Stimulated activated CD4-positive, alpha-beta T cell treated with anti-CD3 and anti-CD28 coated beads, Interleukin-15, amount 100 ng/mL, for 1 hour (primary cell): ENCODE measurements at places on chromosomes 3 and 15.

DNA sequence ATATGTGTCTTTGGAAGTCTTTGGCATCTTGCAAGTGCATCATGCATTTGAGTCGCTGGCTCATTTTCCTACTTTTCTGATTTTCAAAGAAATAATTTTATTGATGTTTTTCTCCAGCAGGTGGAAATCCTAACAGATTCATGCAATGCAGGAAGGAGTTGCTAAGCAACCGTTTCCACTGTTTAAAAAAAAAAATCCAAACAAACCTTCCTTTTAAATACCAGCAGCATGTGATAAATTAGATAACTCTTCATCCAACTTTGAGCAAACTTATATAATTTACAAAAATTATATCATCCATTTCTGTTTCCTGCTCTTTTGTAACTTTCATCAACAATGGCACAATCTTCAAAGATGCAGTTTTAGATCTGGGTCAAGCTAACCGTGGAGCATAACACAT is 364.1 kb downstream of the MFSD1 start:
- no peak for DNase-seq

DNA sequence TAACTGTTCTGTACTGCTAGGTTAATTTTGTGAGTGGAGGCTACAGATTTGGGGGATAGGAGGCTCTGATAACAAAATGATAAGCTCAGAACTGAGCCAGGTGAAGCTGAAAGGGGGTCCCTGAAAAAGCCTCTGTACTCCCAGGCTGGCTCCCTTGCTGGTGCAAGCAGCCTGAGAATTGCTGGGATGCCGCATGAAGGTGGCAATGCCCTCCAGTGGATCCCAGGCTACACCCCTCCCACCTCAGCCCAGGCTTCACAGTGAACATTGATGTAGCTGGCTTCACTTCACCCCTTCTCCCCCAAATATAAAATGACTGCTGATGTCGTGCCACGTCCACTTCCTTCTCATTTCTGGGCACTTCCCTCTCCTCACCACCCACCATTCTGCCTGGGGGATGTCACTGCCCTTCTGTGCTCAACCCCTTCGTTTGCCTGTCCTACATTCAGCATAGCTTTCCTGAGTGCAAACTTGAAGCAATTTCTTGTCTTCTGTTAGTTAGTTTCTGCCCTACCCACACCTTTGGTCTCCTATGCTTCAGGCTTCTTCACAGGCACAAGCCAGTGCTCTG is 9.7 kb upstream of the ARHGEF26 start:
- no peak for DNase-seq

GRCh38 chr3:40299130-40299720 is 10.3 kb upstream of the EIF1B start:
- no peak for DNase-seq

GRCh38 chr3:108406063-108406660 is 104.2 kb downstream of the MYH15 start:
- DNase-seq: no peak

DNA sequence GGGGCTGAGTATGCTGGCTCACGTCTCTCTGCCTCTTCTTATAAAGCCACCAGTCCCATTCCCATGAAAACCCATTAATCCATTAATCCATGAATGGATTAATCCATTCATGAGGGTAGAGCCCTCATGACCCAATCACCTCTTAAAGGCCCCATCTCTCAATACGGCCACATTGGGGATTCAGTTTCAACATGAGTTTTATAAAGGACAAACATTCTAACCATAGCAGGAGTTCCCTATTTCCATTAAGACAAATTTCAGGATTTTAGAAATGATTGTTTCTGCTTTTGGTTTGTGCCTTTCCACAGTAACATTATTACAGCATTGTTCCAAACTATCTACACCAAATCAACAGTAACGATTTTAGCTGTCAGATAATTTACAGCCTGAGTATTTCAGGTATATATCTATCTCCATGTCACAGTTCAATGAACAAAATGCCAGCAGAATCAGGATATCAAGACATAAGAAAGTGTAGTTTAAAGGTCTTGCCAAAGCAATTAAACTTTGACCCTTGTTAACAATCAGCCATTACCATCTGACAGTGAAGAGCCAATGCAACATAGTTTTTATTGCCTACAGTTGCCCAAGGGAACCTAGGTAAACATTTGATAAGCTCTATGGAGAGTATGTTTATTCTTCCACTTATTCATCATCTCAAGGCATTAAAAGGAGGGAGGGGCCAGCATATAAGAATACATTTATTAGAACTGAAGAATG is 3.8 kb downstream of the TSPAN3 start:
- DNase-seq: no peak

DNA sequence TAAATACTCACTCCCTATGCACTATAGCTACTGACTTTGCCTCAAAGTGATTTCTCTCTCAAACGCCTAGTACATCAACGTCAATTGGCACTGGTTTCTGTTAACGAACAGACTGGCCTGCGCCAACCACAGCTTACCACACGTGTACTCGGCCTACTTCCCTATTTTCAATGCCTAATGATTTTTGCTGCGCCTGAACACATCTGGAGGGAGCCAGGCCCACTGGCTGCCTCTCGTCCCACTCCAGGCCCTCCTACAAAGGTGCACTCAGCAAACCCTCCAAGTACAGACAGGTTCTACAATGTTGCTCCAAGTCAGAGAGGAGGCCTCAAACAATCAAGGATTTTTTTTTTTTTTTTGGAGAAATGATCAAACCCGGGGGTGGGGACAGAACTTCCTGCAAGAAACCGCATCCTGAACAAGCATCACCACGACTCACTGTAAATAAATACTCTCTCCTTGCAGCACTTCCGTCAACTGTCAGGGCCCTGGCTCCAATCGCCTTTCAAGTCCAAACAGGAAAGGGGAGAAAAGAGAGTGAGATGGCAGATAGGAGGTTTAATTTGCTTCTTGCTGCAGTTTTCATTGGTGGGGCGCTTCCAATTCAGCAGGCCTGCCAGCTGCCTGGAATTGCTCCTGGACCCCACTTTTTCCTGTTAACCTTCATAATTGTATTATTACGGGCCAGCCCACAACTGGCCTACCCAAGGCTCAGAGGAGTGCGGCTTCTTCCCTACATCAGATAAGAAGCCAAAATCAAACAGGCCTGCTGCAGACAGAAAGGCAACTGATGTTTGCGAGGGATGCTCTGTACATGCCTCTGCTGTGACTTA is 139.3 kb downstream of the FOXP1 start:
- peak; percentile 35 for DNase-seq

DNA sequence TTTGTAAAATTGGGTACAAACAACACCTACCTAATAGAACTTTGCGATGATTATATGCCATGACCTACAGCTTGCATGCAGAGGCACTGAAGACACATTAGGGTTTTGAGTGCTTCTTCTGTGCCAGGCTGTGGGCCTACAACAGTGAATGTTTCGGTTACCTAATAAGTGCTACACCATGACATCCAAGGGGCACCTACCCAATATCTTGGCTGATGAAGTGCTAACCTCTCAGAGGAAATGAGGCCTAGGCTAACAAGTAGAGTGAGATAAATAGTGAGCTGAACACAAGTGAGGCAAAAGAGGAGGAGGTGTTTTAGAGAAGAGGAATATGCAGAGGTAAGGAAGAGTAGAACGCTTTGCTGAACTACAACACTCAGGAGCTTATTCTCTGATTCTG is 12.2 kb upstream of the RASGRP1 start:
- DNase-seq: no peak

- DNase-seq: no peak
Measured at GRCh38 chr15:23850666-23851065, 163.6 kb upstream of the NDN start.

DNA sequence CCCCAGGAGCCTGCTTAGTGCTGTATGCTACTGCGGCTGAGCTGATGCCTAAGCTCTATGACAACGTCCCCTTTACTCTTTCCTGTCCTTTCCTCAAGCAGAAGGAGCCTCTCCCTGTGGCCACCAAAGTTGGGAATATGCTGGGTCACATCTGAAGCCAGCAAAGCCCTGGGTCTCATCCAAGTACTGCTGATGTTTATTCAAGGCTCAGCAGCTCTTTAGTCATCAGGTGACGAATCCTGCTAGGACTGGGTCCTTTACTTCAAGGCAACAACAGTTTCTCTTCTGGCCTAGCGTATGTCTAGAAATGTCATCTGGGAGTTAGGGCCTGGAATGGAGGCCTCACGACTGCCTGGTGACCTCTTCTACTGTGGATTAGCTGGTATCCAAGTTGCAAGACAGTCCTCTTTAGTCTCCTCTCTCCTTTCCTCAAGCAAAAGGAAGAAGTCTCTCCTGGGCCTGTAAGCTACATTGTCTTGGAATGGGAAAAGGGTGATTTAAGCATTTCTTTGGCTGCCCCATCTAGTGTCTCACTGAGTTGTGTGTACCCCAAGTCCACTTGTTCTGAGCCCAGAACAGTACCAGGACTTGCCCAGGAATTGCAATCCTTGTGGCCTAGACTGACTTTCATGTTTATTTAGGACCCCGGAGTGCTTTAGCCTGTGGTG is 63.9 kb downstream of the TNFAIP8L3 start:
- DNase-seq: no peak

DNA sequence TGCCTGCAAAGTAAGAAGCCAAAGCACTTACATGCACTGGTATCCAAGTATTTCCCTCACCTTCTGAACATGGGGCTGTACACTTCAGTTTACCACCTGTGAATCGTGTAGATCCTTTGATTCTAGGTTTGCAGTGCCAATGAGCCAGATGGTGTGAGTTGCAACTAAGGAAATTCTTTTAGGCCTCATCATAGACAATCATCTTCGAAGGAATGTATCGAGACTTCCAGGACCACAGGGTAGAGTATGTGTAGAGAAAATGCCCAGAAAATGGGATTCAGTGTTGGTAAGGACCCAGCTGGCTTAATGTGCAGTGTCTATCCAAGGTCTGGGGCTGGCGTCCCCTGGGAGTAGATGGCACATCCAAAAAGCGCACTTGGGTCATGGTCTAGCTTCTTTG is 323.2 kb upstream of the TPM1 start:
- no peak for DNase-seq

DNA sequence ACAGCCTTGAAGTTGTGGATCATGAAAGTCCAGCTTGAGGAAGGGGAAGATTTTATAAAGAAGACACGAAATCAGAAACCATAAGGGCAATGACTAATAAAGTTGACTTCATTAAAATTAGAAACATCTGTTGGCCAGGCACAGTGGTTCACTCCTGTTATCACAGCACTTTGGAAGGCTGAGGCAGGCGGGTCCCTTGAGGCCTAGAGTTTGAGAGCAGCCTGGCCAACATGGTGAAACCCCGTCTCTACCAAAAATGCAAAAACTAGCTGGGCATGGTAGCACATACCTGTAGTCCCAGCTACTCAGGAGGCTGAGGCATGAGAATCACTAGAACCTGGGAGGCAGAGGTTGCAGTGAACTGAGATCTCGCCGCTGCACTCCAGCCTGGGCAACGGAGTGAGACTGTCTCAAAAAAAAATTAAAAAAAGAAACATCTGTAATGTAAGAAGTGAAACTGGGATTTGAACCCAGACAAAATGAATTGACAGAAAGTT is 7.9 kb upstream of the UBXN7 start:
- no peak for DNase-seq

DNA sequence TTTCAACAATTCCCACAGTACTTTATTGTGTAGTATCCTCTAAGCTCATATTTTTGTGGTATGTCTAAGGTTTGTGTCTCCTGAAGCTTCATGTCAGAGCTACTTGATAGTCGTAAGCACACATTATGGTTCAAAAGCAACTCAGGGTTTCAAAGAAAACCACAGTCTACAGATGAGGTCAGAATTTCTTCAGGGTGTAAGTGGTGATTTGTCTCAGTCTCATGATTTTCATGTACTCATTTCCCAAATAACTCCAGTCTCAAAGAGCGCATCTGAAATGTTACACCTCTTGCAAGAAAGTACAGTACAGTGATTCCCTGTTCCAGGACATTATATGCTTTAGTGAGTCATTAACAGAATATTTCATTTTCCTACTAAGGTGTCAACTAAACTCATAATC is 47.5 kb upstream of the SSR3 start:
- no peak for DNase-seq

DNA sequence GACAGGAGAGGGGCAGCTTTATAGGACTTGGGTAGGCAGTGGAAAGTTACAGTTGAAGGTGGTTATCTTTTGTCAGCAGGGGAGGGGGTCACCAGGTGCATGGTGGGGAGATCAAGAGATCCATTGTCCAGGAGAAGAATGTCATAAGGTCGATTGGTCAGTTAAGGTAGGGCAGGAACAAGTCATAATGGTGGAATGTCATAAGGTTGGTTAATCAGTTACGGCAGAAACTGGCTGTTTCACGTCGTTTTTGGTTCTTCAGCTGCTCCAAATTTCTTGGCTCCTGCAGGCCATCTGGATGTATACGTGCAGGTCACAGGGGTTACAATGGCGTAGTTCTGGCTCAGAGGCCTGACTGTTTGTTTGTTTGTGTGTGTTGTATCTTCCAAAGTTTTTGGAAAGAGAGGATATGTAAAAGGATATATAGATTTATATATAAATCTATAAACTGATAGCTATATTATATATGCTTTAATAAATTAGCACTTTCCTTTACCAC is 565.1 kb downstream of the ZNF385D start:
- DNase-seq: no peak

DNA sequence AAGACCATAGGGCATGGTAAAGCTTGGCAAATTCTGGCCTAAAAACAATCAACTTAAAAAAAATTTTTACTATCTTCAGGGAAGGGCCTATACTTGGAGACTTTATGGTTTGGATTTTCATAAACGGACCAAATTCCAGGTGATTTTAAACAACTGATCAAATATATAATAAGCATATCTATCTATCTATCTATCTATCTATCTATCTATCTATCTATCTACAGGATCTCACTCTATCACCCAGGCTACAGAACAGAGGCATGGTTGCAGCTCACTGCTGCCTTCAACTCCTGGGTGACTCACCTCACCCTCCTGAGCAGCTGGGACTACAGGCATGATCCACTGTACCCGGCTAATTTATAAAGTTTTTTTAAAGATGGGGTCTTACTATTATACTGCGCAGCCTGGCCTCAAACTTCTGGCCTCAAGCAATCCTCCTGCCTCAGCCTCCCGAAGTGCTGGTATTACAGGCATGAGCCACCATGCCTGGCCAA is 6.7 kb downstream of the SPPL2A start:
- DNase-seq: no peak

DNA sequence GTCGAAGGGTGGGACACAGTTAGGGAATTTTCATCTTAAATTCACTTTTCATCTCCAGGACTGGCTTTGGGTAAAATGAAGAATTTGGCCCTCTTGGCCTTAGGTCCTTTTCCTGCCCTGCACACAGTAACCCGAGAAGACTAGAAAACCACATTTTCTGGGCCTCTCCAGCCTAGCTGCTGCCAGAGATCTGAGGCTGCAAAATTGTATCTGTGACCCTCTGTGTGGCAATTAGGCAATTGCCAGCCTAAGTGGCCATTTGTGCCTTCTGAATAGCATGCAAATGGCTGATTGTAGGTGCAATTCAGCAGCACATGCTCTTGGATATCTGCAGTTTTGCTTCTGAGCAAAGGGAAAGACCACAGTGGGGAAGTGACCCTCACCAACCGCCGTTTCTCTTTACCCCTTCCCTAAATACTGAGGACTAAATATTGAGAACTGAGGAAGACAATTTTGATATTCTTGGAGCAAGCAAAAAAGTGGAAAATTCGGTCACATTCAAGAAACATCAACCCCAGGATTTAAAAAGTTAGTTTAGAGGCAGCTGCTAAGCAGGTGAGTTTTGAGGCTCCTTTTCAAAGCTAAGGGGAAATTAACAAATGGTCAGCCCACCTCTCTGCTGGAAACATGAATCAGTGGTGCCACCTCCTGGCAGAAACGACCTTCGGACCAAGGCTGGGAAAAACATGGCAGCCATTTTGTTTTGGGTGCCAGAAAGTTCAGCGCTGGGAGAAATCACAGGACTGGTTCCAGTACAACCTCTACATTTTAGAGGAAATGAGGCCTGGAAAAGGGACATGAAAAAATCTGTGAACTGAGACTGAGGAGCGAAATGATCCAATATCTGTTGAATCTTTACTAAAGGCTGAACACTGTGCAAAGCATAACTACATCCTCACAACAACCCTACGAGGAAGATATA is 56.6 kb upstream of the PRTG start:
- no peak for DNase-seq
